ENCODE measurements at places on chromosomes 13 and 19. TPM values are rescaled to one million over a fixed set of nuclear protein-coding genes. Genes with fewer than 3 reads are reported as not detected.

PSG1 gene
- not detected for total RNA-seq

KIR2DL1 gene
- total RNA-seq, result 0.83 TPM

TRPC4 gene
- 0.71 TPM for total RNA-seq

COL5A3 gene
- total RNA-seq, result 8.9 TPM

NLRP5 gene
- not detected for total RNA-seq

MYH14 gene
- total RNA-seq, result 113 TPM

PRSS57 gene
- total RNA-seq, result not detected

HRC gene
- 1.8 TPM for total RNA-seq

PLIN3 gene
- 44.5 TPM for total RNA-seq

TMEM91 gene
- 29.8 TPM for total RNA-seq

ZNF208 gene
- total RNA-seq, result 6.4 TPM

MED4 gene
- 41.4 TPM for total RNA-seq

PSG11 gene
- total RNA-seq, result not detected

CEACAM6 gene
- 369 TPM for total RNA-seq

CDC42EP5 gene
- 25.5 TPM for total RNA-seq

LILRB5 gene
- total RNA-seq, result 16.0 TPM

PEG3 gene
- 5.0 TPM for total RNA-seq

ZNF568 gene
- total RNA-seq, result 10.9 TPM

ADGRE3 gene
- total RNA-seq, result 25.5 TPM

ARL11 gene
- 7.5 TPM for total RNA-seq

AP1M2 gene
- 36.9 TPM for total RNA-seq

S1PR4 gene
- total RNA-seq, result 35.7 TPM

ZNF154 gene
- 2.5 TPM for total RNA-seq

CHST8 gene
- not detected for total RNA-seq

PGLYRP1 gene
- 3.0 TPM for total RNA-seq

WDR88 gene
- not detected for total RNA-seq

ZNF738 gene
- total RNA-seq, result 5.7 TPM

GPR18 gene
- total RNA-seq, result 0.38 TPM

CELF5 gene
- not detected for total RNA-seq

F7 gene
- not detected for total RNA-seq

FFAR2 gene
- 4.7 TPM for total RNA-seq

GDF15 gene
- 21.2 TPM for total RNA-seq

ZNF527 gene
- total RNA-seq, result 4.9 TPM

RXFP2 gene
- not detected for total RNA-seq

LILRA6 gene
- 36.9 TPM for total RNA-seq

NBEA gene
- 6.6 TPM for total RNA-seq

PGPEP1 gene
- total RNA-seq, result 40.9 TPM

HAUS8 gene
- total RNA-seq, result 9.1 TPM

VAV1 gene
- total RNA-seq, result 36.2 TPM

PLPPR3 gene
- total RNA-seq, result 2.1 TPM

MIA gene
- total RNA-seq, result 1.7 TPM

CEBPA gene
- 75.1 TPM for total RNA-seq

CEACAM20 gene
- 0.30 TPM for total RNA-seq

CBY2 gene
- total RNA-seq, result not detected

SYCN gene
- total RNA-seq, result not detected

FAM216B gene
- total RNA-seq, result 17.0 TPM

GTF3A gene
- 83.0 TPM for total RNA-seq

COX7A1 gene
- 64.2 TPM for total RNA-seq

SMIM7 gene
- 70.5 TPM for total RNA-seq

ZNF324B gene
- 8.3 TPM for total RNA-seq

TSKS gene
- 1.2 TPM for total RNA-seq

ZNF816 gene
- 12.0 TPM for total RNA-seq

PSPN gene
- 2.2 TPM for total RNA-seq
